Fibroblast of skin of left biceps (primary cell): ENCODE measurements at places on chromosomes 1 and 21.

DNA sequence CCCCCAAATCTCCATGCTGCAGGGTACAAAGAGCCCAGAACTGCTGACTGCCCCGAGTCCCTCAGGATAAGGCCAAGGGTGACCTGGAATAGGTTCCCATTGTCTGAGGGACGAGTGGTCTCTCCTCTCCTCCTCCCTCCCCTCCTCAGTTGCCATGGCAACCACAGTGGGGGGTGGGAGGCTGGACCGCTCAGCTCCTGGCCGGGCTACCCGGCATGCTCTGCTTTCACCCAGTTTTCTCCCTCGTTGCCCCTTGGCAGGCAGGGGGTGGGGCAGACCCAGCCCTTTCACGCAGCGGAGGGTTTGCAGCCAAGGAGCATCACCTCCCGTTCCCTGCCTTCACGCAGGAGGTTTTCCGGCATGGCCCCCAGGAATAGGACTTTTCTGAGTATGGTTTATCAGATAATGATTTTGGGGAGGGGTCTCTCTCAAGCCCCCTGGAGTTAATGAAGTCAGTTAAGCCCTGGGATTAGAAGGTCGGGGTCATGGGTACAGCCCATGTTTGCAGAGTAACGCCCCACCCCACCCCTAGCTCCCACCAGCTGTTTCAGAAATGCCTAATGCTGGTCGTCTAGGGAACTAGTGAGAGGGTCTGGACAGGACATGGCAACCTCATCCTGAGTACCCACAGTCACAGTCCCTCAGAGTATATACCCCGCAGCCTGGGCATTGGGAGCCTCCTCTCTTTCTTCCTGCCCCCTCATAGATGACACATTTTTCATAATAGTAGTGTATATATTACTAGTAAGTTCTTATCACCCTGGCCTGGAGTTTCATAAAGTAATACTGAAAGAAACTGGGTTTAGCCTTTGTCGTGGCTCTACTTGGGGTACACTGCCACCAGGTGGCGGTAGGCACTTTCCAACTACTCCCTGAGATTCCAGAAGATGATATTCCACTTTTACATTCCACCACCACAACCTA is 20.7 kb downstream of the C1QB start:
- peak; percentile 9 for DNase-seq

GRCh38 chr1:94627771-94628498 is 86.4 kb upstream of the F3 start:
- no peak for DNase-seq

- DNase-seq: no peak
These were observed 20.4 kb upstream of the SLC2A1 start for GRCh38 chr1:42979036-42979430.

DNA sequence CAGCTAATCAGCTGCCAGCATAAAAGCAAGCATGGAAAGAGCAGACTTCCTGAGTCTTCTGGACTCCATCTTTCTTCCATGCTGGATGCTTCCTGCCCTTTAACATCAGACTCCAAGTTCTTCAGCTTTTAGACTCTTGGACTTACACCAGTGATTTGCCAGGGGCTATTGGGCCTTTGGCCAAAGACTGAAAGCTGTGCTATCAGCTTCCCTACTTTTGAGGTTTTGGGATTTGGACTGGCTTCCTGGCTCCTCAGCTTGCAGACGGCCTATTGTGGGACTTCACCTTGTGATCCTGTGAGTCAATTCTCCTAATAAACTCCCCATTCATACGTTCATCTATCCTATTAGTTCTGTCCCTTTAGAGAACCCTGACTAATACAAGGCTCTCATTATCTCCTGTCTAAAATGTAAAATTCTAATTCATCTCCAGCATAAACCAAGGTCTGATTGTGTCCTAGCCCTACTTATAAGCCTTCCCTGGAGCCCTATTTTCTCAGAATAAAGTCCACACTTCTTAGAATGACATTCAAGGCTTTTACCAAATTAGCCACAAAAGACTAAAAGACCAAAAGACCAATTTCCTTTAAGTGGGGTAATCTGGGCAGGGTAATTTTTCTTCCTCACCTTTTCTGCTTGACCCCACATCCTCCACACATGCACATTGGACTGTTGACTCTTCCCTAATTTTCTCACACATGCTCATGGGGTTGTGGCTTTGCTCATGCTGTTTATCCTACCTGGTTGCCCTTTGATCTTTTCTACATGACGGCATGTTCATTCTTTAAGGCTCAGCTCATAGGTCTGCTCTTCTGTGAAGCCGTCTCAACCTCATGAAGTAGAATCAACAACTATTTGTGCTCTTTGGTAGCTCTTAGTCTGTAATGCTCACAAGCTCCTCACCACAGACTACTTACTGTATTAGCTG is 18.1 kb upstream of the ENAH start:
- no peak for DNase-seq

DNA sequence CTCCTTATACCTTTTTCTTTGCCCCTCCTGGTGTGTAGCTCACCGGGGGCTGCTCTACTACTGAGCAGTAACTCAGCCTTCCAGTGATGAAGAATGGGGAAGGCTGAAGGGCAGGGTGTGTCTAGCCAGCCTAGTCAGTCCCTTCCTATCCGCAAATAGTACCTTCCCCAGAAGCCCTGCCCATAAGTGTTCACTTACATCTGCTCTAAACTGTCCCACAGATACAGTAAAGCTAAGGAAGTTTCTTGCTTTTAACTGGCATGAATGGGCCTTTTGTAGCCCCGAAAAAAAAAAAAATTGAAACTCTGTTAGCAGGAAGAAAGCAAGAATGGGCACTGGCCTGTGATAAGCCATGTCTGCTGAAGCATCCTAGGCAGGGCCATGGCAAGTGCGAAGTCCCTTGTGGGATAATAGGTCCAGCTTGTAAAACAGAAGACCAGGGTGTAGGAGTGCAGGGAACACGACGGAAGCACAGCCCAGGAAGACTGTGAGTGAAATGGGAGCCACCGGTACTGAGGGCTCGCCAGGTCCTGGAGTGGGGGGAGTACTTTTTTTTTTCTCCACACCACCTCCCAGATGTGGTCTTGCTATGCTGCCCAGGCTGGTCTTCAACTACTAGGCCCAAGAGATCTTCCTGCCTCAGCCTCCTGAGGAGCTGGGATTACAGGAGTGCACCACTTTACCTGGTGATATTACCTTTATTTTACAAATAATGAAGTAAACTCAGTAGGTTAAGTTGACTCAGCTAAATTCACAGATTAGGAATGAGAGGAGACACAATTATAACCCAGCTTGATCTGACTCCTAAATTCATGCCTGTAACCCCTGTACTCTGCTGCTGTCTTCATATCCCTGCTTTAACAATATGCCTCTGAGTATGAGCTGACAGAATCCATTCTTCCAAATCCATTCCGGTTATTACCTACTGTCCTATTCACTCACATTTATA is 347.5 kb downstream of the SMYD3 start:
- DNase-seq: no peak

DNA sequence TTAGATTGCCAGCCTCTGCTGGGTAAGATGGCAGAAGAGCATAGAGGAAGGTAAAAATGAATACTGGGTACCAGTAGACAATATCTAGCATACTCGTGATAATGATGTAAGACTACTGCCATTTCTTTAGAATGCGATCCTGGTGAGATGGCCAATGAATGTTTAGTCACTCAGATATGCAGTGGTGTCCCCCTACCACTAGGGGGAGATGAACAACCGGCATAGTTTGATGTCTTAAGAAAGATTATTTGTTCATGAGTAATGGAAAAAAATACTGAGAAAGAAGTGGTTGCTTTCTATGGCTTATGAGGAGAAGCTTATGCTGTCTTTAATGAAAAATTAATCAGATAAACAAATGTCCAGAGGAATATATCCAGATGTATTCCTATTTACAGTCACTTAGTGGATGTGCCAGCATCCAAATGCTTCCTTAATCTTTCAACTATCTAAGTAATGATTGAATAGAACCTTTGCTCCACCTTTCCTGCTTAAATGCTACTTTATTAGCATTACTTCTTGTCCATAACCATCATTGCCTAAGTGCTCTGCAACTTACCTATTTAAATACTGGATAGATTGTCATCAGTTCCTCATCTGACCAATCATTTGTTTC is 256.6 kb downstream of the ST6GALNAC3 start:
- peak; percentile 61 for DNase-seq
